ENCODE measurements at places on chromosomes 6 and 20.
A peak's percentile ranks its signal among the peaks of the same experiment; 100 is the strongest.

- no peak for DNase-seq
These were observed 34.2 kb downstream of the PKIG start for GRCh38 chr20:44616604-44616964.

- no peak for DNase-seq
These were observed 70.5 kb downstream of the NINL start for GRCh38 chr20:25514747-25515340.

- no peak for DNase-seq
These were observed 551.6 kb upstream of the CITED2 start for GRCh38 chr6:139925894-139926641.

DNA sequence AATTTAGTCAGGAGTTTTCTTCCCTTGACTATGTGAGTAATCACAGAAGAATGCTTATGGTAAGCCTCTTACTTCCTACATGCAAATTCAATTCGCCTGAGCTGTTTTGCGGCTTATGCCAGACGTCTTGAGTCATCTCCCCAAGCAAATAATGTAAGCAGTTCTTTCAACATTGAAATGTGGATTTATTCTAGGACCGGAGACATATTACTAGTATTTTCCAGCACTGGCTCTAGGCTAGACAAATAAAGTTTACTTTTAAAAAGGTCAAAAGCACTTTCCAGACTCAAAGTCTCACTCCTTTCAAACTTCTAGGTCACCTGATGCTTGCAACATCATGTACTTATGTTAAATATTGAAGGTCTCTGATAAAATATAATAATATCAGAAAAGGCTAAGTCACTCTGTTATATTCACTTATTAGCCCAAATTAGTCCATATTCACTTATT, 38.1 kb upstream of the NOX3 start:
- no peak for DNase-seq

DNA sequence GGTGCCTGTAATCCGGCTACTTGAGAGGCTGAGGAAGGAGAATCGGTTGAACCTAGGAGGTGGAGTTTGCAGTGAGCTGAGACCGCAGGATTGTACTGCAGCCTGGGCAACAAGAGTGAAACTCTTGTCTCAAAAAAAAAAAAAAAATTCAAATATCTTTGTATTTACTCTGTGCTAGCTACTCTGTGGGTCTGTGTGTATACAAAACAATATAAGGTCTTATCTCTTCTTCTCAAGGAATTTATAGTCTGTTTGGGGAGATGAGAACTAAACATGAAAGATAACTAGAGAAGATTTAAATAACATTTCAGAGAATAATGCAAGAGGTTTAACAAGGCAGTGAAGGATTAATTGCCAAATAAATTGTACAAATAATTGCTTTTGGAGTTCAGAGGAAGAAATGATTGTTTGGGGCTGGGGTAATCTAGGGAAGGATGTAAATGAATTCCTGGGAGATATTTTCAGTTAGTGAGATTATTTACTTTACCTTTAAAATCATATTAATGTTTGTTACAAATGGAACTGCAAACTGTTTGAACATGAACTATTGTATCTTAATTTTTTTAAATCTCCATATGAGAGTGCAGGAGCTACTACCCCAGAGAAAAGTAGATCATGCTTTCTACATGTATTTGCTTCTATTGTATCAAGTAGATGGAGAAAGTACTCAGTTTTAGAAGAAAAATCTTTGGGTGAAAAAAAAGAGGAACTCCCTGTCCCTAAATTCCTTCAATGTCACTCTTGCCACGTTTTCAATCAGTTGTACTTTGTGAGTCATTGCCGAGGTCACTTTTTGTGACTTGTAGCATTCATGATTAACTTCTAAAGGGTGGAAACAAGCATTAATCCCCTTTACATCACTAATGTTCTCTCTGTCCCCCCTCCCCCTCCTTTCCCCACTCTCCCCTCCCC, 39.0 kb downstream of the NCOA3 start:
- DNase-seq, result no peak

GRCh38 chr20:32350421-32350820, 7.7 kb upstream of the ASXL1 start:
- DNase-seq, result no peak

DNA sequence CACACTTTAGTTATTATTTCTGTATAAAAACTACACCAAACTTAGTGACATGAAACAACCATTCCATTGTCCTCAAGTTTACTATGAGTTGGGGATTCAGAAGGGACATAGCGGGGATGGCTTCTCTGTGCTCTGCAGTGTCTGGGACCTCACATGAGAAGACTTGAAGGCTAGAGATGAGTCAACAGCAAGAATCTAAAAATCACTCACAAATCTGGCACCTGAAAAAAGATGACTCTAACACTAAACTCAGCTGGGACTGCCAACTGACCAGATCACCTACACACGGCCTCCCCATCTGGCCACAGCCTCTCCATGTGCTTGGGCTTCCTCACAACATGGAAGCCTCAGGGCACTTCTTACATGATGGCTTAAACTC, 63.0 kb upstream of the EYA2 start:
- DNase-seq, result no peak

GRCh38 chr6:186340-186965, 105.8 kb upstream of the DUSP22 start:
- DNase-seq, result no peak

DNA sequence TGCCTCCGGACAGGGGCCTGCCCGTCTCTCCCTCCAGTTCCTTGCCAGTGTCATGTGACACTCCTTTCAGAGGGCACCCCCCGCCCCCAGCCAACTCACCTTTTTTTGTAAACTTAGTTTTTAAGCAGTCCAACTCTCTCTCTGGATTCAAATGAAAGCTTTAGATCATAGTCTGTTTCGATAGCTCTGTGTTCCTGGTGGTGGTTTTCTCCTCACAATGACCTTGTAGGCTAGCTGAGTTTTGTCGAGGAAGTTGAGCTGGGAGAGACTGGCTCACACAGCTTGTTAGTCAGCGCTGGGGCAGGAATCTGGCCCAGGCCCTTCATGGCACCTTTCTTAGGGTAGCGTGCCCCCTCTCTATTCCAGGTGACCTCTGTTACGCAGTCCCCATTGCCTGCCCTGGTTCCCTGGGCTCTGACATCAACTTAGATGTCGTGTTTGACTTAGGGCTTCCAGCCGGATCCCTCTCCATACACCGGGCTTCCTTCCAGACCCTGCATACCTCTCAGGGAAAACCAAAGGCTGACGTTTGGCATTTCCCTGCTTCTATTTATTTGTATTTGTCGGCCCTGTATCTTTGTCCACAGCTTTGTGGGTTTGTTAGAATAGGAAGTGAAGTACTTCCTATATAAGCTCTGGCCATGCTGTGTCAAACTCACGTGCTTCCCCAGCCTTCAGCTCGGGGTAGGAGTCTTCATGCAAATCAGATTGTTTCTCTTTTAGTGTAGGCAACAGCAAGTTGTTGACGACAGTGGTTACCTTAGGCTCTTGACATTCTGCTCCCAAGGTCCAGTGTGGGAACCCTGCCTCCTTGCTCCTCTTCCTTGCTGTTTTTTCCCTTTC, 12.7 kb downstream of the IGF2R start:
- DNase-seq, result no peak

- DNase-seq, result no peak
These were observed 69.5 kb upstream of the LGSN start for GRCh38 chr6:63389191-63389844.

GRCh38 chr6:78462728-78463127, 404.6 kb upstream of the IRAK1BP1 start:
- DNase-seq, result no peak

DNA sequence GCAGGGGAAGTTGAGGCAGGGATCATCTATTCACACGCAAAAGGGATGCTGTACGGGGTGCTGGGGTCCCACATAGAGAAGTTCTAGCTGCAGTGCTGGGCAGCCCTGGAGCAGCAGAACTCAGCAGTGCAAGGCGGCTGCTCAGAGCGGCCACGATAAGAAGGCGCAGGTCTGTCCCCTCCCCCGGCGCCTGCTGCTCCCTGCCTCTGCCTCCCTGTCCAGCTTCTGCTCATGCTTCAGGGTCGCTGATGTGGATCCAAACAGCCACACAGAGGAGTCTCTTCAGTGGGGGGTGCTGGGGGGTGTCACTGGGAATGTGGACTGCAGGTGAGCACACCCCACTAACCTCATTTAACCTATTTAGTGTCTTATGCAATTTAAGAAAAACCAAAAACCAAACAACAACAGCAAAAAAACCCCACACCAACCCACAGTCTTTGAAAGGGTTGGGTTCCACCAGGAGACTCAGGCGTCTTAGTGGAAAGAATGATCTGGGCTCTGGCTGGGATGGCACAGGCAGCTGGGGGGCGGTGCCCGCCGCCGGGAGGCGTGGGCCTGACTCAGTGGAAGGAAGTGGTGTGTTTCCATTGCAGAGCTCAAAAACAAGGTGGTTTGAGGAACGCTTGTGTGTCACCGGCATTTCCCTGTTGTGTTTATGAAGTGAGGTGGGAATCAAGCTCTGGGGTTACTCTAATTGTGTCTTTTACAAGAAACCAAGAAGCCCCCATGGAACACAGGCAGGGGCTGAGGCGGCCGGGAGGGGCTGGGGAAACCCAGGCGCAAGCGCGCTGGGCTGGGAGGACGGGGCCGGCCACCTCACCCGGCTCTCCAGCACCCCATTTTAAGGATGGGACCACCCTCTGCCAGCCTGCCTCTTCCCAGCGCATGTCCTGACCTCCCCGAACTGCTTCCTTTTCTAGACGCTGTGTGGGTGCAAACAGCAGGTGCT, 55.1 kb downstream of the IRF4 start:
- no peak for DNase-seq

- no peak for DNase-seq
These were observed 5.0 kb downstream of the MARCKS start for GRCh38 chr6:113862112-113862511.

DNA sequence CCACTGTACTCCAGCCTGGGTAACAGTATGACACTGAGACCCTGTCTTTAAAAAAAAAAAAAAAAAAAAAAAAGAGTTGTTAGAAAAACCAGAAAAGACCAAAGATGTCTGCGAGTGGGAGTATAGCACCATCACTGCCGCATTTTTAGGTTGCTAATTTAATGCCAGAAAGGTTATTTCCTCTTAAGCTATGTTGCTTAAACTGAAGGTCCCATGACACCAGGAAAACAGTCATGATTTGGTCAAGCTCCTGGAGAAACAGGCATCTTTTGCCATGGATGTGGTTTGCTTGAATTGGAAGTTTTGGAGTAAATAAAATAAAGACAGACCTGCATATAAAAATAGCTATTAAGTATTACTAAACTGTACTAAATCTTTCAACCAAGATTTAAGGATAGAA, 68.3 kb upstream of the TNFRSF21 start:
- no peak for DNase-seq

GRCh38 chr6:37971711-37972390, 152.3 kb downstream of the ZFAND3 start:
- peak; percentile 66 for DNase-seq

- no peak for DNase-seq
These were observed 7.5 kb downstream of the MRPL14 start for GRCh38 chr6:44119704-44120262.

GRCh38 chr20:61500791-61501321, 248.8 kb downstream of the CDH4 start:
- DNase-seq, result no peak

Data from NCI-H524 treated with DMSO at 0.1 percent for 48 hours (cell line).